ENCODE measurements at places on chromosomes 2 and 18.

- DNase-seq = no peak
Observed at GRCh38 chr2:217102956-217103355, 243.1 kb upstream of the TNP1 start.

- DNase-seq = no peak
Observed at GRCh38 chr2:3246928-3247714, 130.5 kb downstream of the EIPR1 start.

GRCh38 chr2:220033546-220033945 is 406.1 kb downstream of the SLC4A3 start:
- DNase-seq = no peak

DNA sequence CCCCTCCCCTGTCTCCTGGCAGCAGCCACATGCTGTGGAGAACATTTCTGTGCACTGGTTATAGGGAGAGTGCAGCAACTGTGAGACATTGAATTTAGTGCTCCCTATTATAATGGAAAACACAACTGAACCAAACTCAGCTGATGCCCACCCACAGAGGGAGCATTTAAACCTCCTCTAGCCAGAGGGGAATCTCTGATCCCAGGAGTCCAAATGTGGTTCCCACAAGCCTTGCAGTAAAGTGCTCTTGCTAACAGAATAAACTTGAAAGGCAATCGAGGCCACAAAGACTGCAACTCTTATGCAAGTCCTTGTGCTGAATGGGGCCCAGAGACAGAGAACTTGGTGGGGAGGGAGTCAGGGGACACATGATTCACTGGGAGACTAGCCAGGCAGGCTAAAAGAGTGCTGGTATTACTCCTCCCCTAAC is 638.8 kb upstream of the VRK2 start:
- no peak for DNase-seq

DNA sequence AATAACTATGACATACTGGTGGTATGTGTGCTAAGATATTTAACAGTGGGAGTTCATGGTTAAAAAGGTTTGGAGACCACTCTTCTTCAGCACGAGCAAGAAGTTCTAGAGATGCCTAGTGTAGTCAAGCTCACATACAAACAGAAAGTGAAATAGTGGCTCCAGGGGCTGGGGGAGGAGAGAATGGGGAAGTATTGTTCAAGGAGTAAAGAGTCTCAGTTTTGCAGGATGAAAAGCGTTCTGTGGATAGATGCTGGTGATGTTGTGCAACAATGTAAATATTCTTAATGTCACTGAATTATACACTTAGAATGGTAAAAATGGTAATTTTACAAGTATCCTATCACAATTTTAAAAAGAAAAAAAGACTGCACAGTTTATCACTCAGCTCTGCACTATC is 29.0 kb upstream of the EPAS1 start:
- DNase-seq = no peak

- no peak for DNase-seq
Observed at GRCh38 chr2:105775809-105776559, 31.3 kb downstream of the NCK2 start.

DNA sequence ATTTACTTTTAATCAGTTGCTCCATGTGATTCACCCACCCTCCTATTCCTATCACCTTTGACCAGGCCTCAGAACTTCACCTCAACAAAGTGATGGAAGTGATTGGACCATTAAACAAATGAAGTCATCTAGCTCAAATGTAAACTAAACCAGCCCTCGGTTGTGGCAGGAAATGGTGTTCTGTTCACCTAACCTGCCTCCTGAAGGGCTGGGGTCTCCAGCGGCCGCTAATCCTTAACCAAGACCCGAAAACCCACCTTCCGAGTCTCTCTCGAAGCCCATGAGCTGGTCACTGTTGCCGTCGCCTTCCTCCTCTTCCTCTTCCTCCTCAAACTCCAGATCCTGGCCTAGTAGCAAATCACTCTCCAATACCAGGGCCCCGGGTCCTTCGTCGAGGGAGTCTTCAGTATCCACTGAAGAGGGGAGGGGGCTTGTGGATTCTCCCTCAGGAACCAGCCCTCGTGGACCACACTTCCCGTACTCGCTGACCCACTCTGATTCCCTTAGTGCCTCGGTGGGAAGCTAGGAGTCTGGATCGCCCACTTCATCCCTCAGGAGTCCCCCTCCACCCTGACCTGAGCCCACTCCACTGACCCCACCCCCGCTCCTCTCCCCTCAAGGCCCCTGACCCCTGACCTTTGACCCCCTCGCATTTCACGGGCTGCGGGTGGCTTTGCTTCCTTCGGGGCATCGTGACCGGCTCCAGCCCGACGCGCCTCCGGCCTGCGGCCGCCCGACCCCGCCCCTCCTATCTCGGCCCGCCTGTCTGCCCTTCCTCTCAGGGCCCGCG is 503 bp downstream of the ZNF513 start:
- no peak for DNase-seq

DNA sequence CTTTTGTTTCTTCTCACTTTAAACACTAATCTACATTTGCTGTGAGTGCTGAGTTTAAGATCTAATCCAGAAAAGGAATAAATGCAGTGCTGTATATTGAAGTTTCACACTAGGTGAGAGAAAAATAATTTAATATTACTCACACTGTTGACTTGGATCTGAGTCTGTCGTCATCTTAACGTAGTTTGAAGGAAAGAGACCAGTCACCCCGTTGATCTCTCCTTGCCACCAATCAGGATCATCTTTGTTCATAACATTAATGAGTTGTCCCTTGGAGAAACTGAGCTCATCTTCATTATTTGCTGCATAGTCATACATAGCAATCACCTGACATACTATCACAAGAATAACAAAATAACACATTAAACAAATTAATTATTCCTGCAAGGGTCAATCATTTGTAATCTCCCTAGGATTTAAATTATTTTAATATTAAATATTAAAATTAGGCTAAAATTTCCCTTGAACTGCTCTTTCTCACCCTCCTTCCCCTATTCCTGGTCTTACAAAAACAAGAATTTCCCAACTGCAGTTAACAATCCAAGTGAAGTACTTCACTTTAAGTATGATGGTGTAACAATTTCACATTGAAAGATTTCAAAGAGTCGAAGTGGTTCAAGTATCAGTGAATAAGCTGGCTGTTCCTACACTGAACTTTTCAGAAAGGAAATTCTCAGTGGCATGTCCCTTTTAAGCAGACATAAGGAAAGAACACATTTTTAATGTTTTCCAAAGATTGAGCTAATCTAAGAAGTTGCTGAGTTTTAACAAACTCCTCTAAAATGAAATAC is 71.3 kb downstream of the FAM228A start:
- no peak for DNase-seq

- DNase-seq = no peak
Observed at GRCh38 chr2:100309973-100310719, 12.2 kb downstream of the LONRF2 start.

GRCh38 chr2:85765081-85765731 is 11.4 kb downstream of the ATOH8 start:
- DNase-seq = no peak

DNA sequence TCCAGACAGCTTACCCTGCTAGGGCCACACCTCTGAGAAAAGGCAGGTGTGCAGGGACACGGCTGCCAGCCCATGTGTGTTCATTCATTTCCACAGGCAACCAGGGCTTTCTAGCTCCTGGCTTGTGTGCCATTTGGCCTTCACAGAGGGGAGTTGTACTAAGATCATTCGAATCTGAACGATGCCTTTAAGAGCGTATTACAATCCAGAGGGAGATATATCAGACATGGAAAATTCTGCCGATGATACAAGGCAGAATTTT is 64.2 kb upstream of the OTOF start:
- no peak for DNase-seq

- DNase-seq = no peak
Observed at GRCh38 chr18:77103991-77104531, 28.5 kb downstream of the MBP start.

DNA sequence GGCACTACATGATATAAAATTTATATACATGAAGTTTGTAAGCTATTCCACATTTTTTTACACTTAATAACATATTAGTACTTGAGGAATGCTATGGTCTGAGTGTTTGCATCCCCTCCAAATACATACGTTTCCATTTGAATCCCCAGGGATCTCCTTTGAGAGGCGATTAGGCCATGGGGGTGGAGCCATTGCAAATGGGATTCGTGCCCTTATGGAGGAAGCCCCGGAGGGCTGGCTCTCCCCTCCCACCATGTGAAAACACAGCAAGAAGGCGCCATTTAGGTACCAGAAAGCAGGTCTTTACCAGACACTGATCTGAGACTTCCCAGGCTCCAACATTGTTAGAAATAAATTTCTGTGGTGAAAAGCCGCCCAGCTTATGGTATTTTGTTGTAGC is 20.8 kb upstream of the MBP start:
- no peak for DNase-seq

DNA sequence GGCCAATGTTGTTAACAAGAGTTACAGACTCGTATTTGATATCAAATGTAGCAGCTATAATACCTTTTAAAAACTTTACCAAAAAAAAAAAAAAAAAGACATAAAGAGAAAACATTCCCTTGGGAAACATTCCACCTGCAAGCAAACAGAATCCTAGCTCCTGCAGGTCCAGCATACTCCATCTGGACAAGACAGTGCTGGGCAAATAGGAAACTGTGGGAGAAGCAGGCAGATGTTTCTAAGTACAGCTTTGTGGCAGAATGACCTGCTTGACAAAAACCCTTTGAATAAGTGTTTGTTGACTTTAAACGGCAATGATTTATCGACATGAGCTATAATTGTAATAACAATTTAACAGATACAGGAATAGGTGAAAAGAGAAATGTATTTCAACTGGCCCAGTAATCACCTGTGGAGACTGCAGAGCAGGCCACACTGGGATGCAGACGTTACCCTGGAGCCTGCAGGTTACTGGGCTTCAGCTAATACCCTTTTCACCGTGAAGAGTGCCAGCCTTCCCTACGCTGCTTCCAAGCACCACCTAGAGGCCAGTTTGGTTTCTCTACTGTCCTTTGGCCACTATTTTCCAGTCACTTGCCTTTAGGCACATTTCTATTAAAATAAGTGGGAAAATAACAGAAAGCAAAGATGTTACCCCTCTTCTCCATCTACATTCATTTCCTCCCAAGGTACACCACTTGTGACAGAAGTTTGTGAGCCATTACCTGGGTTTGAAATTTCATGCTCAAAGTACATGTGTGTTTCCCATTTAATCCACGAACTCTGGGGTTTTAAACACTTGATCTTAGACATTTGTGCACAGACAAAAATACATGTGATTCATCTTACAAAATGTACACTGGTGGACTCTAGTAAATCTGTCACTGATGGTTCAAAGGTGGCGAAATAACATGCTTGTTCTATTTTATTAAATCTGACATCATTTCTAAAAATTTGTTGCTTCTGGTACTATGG is 96.9 kb upstream of the ZNF397 start:
- DNase-seq = no peak

DNA sequence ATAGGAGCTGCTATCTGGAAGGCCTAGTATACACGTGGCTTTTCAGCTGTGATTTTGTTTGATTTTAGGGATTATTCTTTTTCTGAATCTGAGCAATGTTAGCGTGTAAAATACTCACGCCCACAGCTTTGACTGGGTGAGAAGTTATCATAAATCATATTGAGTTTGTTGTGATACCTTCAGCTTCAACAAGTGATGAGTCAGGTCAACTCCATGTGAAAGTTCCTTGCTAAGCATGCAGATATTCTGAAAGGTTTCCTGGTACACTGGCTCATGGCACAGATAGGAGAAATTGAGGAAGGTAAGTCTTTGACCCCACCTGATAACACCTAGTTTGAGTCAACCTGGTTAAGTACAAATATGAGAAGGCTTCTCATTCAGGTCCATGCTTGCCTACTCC is at the start of gene GKN1:
TSS of gene GKN1 (plus strand) at position 386 of the 400 bp plus-strand sequence. CDS start 42 bp downstream, outside the sequence.
- no peak for DNase-seq

DNA sequence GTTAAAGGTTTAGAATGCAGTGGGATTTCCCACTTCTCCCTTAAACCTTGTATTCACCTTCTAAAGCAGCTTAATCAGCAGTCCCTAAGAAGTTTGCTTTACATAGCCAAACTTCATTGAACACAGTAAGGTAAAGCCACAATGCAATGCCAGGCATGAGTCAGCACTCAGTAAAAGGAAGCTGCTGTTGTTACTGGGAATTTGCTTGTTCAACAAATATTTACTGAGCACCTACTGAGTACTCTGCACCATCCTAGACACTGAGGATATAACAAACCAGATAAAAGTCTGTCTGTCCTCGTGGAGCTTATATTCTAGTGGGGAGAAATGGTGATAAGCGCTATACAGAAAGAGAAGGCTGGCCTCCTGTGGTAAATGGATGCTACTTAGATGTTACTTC is 162.7 kb downstream of the PKP4 start:
- DNase-seq = no peak

GRCh38 chr18:39057423-39058064 is 1491.9 kb upstream of the CELF4 start:
- DNase-seq = no peak

DNA sequence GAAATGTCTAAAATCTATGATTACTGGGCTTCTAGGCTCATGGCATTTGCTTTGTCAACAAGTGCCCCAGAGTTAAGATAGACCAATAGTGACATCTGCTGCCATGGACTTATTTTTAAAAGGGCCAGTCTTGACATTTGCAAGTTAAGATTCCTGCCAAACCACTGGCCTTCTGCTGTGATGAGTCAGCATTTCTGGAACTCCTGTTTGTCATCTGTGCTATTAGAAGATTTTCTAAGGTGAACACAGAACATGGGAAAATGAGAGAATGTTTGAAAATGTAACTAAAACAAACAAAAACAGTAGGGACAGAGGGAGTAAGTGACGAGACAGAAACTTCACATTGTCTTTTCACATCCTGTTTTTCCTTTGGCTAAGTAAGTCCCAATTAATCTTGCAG is 93.7 kb upstream of the WDR75 start:
- DNase-seq = no peak

DNA sequence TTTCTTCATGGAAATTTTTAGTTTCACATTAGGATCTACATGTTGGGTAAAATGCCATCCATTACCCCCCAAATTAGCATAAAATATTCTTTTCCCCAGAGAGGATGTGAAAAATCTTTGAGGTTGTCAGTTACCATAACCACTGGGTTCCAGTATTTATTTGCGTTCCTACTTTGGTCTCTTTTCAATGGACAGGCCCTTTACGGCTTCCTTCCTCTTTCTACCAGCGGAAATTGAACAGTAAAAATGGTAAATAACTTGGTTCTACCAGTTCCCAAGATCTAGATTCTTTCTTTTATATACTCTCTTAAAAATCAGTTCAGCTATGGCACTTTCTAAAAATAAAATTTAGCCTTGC is 169.2 kb upstream of the APCDD1 start:
- no peak for DNase-seq

All from activated CD8-positive, alpha-beta memory T cell treated with anti-CD3 and anti-CD28 coated beads for 48 hours (primary cell).